ENCODE measurements at places on chromosomes 13 and 19.

DNA sequence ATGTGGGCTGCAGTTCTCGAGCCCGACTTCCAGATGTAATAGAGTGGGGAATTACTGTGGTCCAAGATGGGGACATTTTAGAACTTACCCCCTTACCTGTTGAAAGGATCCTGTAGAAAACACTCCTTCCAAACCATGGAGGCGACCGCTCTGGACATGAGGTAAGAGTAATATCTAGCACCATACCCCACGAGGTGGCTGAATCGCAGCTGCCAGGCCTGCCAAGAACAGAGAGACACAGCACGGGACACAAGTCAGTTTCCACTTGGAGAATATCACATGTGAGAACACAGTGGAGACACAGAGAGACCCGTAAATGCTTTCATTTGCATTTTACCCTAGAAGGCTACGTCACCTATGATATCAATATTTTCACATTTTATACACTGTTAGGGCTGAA lies 129.2 kb downstream of the MIPEP start:
- DNase-seq: no peak

GRCh38 chr19:1169921-1170885 lies 3.9 kb downstream of the SBNO2 start:
- no peak for DNase-seq

DNA sequence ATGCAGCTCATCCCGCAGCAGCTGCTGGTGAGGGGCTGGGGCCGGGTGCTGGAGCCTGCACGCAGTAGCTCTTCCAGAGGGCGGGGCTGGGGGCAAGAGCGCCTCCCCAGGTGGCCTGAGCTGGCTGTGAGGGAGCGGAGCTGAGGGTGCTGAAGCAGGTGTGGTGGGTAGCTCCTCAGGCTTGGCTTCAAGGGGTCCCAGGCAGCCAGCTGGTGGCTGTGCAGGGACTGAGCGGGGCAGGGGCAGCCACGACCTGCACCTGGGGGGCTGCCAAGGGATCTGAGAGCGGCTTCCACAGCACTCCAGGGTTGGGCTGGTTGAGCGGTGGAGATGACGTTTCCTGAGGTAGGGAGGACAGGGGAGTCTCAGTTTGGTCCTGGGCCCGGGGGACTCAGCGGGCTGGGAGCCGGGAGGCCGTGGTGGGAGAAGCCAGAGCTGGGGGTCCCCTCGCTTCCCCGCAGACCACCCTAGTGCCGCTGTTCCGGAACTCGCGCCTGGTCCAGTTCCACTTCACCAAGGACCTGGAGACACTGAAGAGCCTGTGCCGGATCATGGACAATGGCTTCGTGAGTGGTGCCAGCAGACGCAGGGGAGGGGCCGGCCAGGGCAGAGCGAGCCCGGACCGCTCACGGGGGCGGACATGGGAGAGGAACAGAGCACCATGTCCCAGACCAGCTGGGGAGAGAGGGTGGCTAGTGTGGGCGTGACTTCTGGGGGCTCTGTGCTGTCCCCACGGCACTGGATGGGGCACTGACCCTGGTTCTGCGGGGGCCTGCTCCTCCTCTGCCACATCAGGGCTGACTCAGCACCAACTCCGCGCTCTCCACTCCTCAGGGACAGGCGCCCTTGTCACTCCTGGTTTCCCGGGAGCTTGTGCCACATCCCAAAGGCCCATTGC lies 7.4 kb downstream of the PTOV1 start:
- DNase-seq: no peak

DNA sequence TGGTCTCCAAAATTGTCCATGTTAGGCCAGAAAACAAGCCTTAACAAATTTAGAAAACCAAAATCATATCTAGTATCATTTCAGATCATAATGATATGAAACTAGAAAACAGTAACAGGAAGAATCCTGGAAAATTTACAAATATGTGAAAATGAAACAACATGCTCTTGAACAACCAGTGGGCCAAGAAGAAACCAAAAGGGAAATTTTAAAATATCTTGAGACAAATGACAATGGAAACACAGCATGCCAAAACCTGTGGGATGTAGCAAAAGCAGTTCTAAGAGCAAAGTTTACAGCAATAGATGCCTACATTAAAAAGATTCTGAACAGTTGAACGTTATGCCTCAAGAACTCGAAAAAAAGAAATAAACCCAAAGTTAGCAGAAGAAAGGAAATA lies 32.6 kb downstream of the VWA8 start:
- DNase-seq: no peak

- DNase-seq: no peak
Observed at GRCh38 chr13:45373162-45373547, 32.2 kb upstream of the TPT1 start.

DNA sequence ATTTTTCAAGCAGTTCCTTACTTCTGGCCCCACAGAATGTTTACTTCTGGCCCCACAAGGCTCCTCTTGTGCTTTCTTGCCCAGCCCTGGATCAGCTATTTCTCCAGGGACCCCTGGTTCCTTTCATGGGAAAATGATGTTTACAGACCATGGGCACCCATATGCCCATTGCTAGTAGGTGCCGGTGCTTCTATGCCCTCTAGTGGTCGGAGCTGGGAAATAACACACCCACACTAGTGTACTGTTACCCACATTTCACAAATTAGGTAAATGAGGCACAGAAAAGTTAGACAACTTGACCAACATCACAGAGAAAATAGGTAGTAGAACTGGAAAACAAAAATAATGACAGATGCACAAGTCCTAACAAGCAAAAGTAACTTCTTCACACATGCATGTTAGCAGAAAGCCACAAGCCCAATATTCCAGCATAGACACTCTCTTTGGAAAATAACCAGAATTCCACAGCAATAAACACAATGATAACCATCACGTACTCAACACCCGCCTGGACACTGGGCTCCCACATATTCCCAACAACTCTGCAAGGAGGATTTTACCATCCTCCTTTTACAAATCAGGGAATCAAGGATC lies 1.3 kb upstream of the CEACAM6 start:
- peak; percentile 17 for DNase-seq

DNA sequence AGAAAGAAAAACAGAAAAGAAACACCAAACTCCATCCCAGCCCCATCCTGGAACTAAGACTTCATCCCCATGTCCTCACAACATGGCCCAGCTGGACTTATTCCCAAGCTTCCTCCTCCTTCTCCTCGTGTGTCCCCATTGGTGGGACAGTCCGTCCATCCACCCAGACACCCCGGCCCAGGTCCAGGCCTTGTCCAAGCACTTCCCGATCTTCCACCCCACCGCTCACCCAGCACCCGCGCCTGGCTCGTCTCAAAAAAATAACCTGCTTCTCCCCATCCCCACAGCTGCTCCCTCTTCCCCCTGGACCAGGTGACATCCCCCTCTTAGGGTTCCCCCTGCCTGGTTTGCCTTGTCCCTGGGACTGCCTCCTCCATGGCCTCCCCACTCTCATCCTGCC lies 1.4 kb upstream of the FCER2 start:
- no peak for DNase-seq

DNA sequence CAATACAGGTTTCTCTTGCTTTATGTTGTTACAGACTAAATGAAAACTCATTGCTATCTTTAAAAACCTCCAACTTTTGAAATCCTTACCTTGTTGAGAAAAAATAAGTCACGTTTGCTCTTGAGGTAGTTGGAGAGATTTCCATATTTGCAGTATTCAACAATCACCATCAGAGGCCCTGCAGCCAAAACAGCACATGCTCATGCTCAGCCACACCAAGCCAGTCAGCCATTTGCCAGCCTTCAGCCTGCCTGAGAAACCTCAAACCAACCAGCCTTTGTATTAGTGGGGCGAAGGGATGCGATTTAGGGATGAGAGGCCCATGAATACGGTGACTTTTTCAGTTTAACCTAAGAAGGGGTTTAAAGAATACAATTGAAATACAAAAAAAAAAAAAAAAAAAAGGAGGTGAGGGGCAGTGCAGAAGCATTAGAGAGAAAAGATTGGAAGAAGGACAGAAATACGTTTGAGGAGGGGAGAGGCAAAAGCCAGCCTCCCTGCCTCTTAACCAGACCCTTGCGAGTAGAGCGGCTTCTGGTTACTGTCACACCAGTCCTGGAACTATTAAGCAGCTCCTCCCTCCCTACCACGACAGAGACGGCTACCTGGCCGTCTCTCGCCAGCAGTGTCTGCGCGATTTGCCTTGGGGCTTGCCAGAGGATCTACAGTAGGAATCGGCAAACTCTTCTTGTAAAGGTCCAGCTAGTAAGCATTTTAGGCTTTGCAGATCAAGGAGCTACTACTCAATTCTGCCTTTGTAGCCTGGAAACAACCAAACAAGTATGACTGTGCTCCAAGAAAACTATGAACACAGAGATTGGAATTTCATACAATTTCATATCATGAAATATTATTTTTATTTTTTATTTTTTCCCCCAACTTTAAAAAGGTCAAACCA lies 167.3 kb downstream of the FLT1 start:
- no peak for DNase-seq

GRCh38 chr13:113848431-113849260 lies 15.2 kb downstream of the GAS6 start:
- no peak for DNase-seq

DNA sequence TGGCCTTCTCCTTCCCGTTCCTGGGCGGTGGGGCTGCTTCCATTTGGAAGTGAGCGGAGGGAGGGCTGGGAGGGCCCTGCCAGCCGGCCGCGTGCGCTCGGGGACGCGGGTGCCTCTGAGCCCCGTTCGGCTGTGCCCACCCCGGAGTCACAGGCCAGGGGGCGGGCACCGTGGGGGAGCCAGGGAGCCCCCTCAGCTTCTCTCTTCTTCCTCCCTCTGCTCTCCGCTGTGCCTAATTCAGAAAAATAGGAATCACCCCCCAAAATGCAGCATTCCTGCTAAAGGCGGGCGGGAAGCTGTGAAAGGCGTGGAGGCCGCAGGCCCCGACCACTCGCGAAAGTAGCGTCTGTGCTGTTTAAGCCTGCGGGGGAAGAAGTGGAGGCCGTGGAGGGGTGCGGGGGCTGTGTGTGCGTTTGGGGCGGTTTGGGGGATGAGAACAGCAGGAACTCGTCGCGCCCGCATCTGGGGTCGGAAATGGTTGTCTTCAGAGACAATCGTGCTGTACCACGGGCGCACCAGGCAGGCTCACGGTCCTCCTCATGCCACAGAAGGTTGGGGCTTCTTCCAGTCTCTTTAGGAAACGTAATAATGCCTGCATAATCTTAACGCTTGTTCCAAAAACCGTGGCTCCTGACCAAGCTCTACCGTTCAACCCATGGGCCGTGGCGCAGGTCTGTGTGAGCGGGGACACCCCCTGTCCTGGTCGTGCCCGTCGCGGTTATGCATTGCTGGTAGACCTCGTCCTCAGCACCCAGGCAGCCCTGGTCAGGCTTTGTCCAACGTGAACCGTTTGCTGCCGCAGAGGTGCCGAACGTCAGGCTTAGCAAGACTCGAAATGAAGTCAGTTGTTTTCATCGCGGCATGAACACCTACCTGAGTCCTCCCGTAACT lies 110.4 kb upstream of the SOX1 start:
- DNase-seq: no peak

- no peak for DNase-seq
Observed at GRCh38 chr19:6026390-6027227, 48.7 kb upstream of the RANBP3 start.

GRCh38 chr13:101383595-101383994 lies 32.7 kb downstream of the NALCN start:
- no peak for DNase-seq

DNA sequence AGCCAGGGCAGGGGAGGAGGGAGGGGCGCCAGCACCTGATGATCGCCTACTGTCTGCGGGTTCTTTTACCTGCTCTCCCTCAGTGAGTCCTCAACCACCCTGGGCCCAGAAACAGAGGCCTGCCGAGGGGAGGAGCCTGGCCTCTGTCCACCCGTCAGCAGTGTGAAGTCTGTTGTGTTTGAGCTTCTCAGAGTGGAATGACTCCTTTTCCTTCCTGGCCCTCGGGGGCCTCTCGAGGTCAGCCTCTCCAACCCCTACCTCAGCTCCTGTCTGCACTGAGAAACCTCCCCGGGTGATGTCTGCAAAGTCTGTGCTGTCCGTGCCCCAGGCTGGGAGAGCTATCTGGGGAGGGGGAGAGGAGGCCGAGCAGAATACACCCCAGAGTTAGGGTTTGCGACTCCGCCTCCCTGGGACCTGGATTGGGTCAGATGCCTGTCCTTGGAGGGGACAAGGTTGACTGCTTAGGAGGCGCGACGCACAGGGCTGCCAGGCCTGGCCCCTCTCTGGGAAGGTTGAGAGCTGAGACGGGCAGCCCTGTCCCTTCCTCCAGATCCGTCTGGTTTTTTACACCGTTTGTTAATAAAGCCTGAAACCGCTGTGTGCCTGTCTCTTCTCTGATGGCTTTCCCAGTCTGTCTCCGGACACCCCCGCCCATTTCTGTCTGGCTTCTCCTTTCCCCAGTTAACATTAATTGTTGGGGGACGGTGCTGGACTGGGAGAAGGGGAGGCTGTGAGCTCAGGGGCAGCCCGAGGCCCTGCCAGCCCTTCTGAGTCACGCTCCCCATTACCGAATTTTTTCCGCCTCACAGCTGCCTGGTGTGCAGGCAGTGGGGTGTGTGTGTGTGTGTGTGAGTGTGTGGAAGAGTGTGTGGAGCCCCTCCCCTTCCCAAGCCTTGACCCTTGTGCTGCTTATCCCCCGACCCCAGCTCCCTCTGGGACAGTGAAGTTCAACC lies 989 bp upstream of the SSC5D start:
- peak; percentile 29 for DNase-seq

DNA sequence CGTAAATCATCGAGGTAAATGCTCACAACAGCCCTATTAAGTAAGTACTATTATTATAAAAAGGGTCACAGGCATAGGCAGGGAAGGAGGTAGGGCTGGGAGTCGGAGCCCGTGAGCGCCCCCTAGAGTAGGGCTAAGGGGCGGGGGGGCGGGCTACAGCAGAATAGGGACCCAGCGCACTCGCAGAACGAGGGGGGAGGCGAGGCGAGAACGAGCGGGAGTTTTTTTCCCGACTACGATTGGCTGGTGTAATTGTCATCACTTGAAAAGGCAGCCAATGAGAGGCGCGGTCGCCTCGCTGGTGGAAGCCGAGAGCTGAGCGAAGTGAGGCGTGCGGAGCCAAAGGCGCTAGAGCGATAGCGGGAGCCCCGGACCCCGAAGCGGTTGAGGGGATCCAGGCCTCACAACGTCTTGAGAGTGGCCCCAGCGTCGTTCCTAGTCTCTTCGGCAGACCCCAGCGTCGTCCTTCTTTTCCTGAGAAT lies 24.2 kb downstream of the KEAP1 start:
- DNase-seq: peak; percentile 83

DNA sequence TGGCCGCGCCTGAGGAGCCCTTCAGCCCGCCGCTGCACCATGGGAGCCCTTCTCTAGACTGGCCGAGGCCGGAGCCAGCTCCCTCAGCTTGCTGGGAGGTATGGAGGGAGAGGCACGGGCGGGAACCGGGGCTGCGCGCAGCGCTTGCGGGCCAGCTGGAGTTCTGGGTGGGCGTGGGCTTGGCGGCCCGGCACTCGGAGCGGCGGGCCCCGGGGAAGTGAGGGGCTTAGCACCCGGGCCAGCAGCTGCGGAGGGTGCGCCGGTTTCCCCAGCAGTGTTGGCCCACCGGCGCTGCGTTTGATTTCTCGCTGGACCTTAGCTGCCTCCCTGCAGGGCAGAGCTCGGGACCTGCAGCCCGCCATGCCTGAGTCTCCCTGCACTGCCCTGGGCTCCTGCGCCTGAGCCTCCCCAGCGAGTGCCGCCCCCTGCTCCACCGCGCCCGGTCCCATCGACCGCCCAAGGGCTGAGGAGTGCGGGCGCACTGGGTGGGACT lies 1890.0 kb upstream of the PCDH20 start:
- DNase-seq: no peak

- no peak for DNase-seq
Observed at GRCh38 chr13:30486230-30487074, 20.7 kb upstream of the HMGB1 start.

Data from stimulated activated CD8-positive, alpha-beta memory T cell treated with anti-CD3 and anti-CD28 coated beads, Interleukin-15, amount 100 ng/mL, for 4 hours (primary cell).